ENCODE measurements at places on chromosomes 7 and 10.

GRCh38 chr10:77711683-77712049 is 74.1 kb upstream of the KCNMA1 start:
- DNase-seq: no peak

DNA sequence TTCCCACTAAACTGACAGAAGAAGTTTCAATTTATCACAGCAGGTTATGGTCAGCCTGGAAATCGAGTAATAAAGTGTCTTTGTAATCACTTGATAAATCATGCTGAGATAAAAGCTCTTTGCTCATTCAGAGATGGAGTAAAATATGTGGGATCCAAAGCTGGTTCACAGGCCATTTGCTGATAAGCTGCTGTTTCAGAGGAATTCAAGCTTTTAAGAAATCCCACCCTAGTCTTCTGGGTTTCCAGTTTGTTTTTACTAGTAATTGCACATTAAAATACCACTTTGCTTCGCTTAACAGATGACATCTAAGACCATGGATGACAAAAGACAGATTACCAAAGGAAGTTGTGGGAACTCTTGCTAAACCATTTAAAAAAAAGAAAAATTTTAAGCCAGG is 37.4 kb upstream of the CDK6 start:
- DNase-seq: no peak

GRCh38 chr7:4523219-4523618 is 158.9 kb upstream of the FOXK1 start:
- DNase-seq: no peak

DNA sequence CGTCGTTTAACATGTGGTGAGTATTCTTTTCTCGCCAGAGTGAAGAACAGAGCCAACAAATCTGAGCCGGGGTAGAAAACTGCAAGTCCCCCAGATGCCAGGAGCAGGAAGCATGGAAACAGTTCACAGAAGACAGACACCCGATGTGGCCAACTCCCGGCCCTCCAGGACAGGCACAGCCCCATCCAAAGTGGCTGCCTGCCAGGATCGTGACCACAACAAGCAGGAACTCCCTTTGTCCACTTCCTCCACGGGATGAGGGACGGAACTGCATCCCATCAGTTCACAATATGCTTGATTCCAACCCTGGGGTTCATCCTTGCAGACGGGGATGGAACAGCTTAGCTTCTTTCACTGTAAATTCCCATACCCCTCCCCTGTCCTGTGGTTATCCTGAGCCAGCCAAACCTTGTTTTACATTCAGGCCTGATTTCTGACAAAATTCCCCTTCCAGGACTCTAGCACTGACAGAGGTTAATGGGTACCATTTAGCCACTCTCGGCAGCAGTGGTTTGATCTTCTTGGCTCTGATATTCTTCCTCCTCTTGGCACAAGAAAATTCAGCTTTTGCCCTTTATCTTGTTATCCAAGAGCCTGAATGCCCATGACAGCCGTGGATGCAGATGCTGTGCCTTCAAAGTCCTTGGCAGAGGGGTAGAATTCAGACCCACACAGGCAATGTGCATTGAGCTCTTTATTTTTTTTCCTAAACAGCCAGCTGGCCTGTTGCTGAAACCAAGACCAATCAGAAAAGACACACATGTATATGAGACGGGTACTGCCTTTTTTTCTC is 105.5 kb upstream of the FAM204A start:
- no peak for DNase-seq

- DNase-seq: peak; percentile 46
Observed at GRCh38 chr10:100793055-100793454, 47.7 kb downstream of the PAX2 start.

- DNase-seq: no peak
Observed at GRCh38 chr7:141387521-141388217, 163.5 kb upstream of the AGK start.

- no peak for DNase-seq
Observed at GRCh38 chr7:52261057-52261456, 774.4 kb upstream of the POM121L12 start.

GRCh38 chr10:86169506-86170254 is 196.9 kb downstream of the GRID1 start:
- DNase-seq: no peak

GRCh38 chr7:26198133-26198780 is 2.3 kb downstream of the HNRNPA2B1 start:
- peak; percentile 84 for DNase-seq

- DNase-seq: no peak
Observed at GRCh38 chr10:93190372-93190771, 116.7 kb downstream of the CYP26A1 start.

- no peak for DNase-seq
Observed at GRCh38 chr10:100253041-100253440, 14.4 kb downstream of the CWF19L1 start.

Measured in eye (tissue), 1 donor.